ENCODE measurements at places on chromosomes 5 and 9. TPM values are rescaled to one million over a fixed set of nuclear protein-coding genes. Genes with fewer than 3 reads are reported as not detected.

AGPAT2 gene
- 19.0 TPM for total RNA-seq

ARHGEF39 gene
- total RNA-seq, result 0.10 TPM

CDK5RAP2 gene
- 66.9 TPM for total RNA-seq

EGFLAM gene
- total RNA-seq, result 33.9 TPM

ANAPC2 gene
- 10.4 TPM for total RNA-seq

GABRA1 gene
- total RNA-seq, result not detected

SLU7 gene
- total RNA-seq, result 61.4 TPM

DNA sequence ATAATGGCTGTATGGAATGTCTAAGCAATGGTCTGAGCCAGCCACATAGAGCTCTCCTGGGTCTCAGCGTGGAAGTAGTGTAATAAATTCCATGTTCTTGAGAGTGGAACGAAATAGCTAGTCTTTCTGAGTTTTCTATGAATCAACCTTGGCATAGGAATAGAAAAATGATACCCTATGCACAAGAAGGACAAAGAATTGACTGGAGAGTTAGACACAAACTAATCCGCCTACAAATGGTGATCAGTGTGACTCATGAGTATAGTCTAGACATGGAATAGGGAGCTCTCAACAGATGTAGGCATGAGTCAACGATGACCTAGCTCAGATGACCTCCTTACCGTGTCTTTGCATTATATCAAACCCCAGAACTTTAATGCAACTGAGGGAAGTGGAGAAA, 256.8 kb upstream of the GRIN3A start:
- no peak for DNase-seq
- H3K4me1 ChIP-seq, result no peaks in the 10 kb centered on the region
- H3K36me3 ChIP-seq, result no peaks in the 10 kb centered on the region
- no peak overlapping the region for H3K27ac ChIP-seq
- H3K4me3 ChIP-seq, result no peak overlapping the region

DNA sequence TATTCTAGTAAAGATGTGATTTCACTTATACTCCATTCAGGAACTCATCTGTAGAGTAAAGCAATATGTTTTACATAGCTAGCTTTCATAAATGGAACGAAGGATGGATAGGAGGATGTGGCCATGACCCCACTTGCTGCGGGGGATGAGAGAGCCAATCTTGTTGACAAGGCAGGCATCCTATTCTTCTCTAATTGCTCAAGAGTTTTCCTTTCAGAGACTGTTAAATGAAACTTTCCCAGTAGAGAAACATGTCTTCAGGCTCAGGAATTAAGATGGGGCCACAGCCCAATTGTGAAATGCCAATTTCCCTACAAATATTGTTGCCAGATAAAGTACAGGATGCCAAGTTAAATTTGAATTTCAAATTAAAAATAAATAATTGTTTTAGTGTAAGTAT, 196.2 kb upstream of the TUT7 start:
- no peak overlapping the region for H3K4me3 ChIP-seq
- H3K4me1 ChIP-seq, result peaks cover 17% of the 10 kb centered on the region
- DNase-seq, result no peak
- H3K27ac ChIP-seq, result no peak overlapping the region

GRCh38 chr5:68134669-68135313, 80.8 kb upstream of the PIK3R1 start:
- no peaks in the 10 kb centered on the region for H3K36me3 ChIP-seq
- H3K27ac ChIP-seq, result no peak overlapping the region
- DNase-seq, result no peak
- H3K4me3 ChIP-seq, result no peak overlapping the region
- H3K4me1 ChIP-seq, result peaks cover 6% of the 10 kb centered on the region

DNA sequence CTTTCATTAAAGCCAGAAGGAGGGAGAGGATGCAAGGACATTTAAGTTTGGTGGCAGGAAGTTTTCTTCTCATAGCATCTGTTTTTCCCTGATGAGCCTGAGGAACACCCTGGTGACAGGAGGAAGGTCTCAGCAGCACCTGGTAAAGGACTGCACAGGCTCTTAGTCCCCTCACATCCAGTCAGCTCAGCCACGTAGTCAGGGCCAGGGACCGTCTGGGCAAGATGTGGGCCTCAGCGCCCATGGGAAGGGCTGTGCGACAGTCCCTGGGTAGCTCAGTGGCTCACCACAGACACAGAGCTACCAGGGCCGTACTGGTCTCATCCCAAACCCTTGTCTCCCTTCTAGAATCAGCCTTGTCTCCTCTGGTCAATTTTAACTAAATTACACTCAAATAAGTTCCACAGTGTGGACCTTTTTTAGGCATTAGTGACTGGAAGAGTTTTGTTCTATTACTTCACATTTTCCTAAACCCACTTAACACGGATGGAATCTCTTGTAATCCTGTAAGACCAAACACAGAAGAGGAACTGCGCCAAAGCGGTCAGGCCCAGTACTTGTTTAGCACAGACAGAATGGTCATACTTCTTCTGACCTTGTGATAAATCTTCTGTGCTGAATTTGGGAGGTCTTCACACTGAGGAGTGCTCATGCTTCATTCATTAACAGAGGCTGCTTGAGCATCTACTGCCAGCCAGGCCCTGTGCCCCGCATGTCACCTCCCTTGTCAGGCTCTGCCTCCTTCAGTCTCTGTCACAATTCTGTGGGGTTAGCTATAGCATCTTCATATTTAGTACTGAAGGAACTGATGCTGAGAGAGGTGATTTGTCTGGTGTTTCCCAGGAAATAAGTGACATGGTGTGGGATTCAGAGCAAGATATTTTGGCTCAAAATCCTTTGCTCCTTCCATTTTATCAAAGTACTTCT, 91.4 kb downstream of the ANGPTL2 start:
- no peak overlapping the region for H3K27ac ChIP-seq
- no peaks in the 10 kb centered on the region for H3K36me3 ChIP-seq
- no peaks in the 10 kb centered on the region for H3K27me3 ChIP-seq
- no peak overlapping the region for H3K4me3 ChIP-seq

DNA sequence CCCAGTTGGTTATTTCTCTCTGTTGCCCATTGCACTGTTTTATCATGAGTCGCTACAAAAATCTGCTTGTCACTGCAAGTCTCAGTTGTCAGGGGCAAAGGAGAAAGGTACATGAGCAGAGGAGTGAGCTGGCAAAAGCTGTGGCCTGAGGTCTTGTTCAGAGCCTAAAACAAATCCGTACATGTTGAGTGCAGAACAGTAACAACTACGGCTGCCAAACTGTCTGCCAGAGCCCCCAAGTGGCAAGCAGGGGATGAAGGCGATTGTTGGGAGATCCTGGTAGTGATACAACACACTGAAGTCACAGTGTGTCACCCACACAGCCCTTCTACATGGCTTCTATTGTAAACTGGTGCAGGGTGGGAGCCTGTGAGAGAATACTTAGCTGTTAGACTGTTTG, 50.9 kb downstream of the BRINP1 start:
- no peak overlapping the region for H3K4me3 ChIP-seq
- H3K4me1 ChIP-seq, result no peaks in the 10 kb centered on the region
- no peaks in the 10 kb centered on the region for H3K36me3 ChIP-seq
- no peak overlapping the region for H3K27ac ChIP-seq

- no peak overlapping the region for H3K4me3 ChIP-seq
- H3K4me1 ChIP-seq, result peaks cover 7% of the 10 kb centered on the region
- no peak overlapping the region for H3K27ac ChIP-seq
- DNase-seq, result peak; percentile 39
- H3K27me3 ChIP-seq, result no peaks in the 10 kb centered on the region
These were observed 6.5 kb upstream of the RICTOR start for GRCh38 chr5:39080597-39081204.

- H3K27me3 ChIP-seq, result no peaks in the 10 kb centered on the region
- H3K27ac ChIP-seq, result no peak overlapping the region
- no peak for DNase-seq
- H3K4me3 ChIP-seq, result no peak overlapping the region
- H3K4me1 ChIP-seq, result no peaks in the 10 kb centered on the region
These were observed 8.9 kb upstream of the RAB14 start for GRCh38 chr9:121210536-121210935.

DNA sequence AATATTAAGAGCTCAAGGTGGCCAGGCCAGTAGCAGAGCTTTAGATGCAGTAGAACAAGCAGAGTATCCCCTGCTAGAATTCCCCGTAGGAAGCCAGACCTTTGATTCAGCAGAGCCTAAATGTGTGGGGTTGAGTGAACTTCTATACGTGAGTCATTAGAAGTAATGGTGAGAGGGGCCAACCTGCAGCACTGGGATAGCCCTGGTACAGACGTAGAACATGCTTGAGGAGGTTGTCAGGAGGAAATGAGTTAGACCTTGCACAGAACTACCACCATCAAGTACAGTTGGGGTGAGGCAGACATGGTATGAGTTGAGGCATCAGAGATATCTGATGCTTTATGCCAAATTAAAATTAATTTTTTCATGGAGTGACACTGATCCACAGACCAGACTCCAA, 42.0 kb downstream of the PDCD1LG2 start:
- H3K4me3 ChIP-seq, result no peak overlapping the region
- H3K27ac ChIP-seq, result no peak overlapping the region
- peaks cover 36% of the 10 kb centered on the region for H3K4me1 ChIP-seq
- no peaks in the 10 kb centered on the region for H3K27me3 ChIP-seq
- H3K36me3 ChIP-seq, result no peaks in the 10 kb centered on the region
